GDM1 (cell line): ENCODE measurements at places on chromosomes 2 and 18.

- no peak for DNase-seq
Observed at GRCh38 chr18:49431165-49431962, 29.1 kb downstream of the DYM start.

DNA sequence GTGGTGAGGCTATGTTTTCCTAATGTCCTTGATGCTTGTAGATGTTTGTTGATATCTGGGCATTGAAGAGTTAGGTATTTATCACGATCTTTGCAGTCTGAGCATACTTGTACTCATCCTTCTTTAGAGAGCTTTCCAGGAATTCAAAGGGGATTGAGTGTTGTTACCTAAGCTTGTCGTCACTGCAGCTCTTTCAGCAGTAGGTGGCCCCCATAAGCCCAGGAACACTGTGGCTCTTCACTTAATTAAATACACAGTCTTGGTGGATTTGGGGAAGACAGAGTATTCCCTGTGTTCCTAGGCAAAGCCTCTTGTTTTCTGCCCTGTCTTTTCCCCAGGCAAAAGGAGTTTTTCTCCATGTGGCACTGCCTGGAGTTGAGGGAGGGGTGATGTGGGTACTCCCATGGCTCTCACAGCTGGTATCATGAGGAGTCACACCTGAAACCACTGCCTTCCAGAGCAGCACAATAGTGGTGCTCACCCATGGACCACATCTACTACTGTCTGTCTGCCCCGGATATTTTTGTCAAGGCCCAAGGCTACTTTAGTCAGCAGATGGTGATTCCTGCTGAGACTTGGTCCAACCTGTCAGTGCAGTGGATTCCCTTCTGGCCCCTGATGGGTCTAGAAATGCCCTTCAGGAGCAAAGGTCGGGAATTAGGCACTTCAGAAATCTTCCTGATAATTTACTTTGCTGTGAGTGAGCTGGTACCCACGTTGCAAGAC is 95.7 kb downstream of the GALNT13 start:
- DNase-seq, result no peak

- no peak for DNase-seq
Observed at GRCh38 chr18:53798516-53798915, 426.0 kb downstream of the MBD2 start.

- no peak for DNase-seq
Observed at GRCh38 chr18:45958730-45959129, 8.4 kb downstream of the EPG5 start.

- no peak for DNase-seq
Observed at GRCh38 chr2:113886479-113887008, 3.3 kb upstream of the ACTR3 start.

GRCh38 chr2:238739668-238740067 is 108.2 kb upstream of the TWIST2 start:
- DNase-seq, result no peak

- DNase-seq, result no peak
Observed at GRCh38 chr2:118665784-118666529, 181.5 kb downstream of the EN1 start.

- no peak for DNase-seq
Observed at GRCh38 chr2:66699793-66700676, 265.1 kb downstream of the MEIS1 start.

- DNase-seq, result no peak
Observed at GRCh38 chr2:32489061-32489460, 132.2 kb downstream of the BIRC6 start.

- DNase-seq, result no peak
Observed at GRCh38 chr2:39128919-39129391, 8.1 kb upstream of the SOS1 start.

DNA sequence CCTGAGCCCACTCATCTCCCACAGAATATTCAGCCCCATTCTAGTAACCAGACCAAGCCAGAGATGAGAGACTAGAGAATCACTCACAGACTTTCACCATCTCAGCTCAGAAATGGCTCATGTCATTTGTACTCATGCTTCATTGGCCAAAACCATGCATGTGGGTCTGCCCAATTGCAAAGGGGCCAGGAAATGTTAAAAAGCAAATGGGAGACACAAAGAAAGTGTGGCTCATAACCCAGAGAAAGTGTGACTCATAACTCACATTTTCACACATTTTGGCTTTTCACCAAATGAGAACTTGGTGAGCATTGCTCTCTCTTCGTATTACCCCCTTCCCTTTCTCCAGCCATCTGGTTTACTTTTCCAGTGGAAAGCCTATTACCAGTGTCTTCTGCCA is 66.2 kb downstream of the MDH1 start:
- DNase-seq, result no peak

DNA sequence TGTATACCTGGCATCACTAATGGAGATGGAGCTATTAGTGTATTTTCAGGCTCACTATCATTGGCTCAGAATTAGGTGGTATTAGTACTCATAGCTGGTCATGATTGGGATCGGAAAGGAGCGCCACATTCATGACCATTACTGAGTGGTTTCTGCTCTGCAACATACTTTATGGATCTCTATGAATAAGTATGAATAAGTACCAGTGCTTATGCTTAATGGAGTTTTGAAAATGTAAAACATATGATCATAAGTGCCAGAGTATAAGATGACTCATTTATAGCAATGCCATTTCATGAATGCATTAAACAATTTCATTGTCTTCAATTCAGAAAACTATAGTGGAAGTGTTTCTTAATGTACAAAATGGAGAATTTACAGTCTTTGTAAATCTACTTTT is 156.7 kb downstream of the GALNT3 start:
- DNase-seq, result no peak

GRCh38 chr2:152534460-152535135 is 182.7 kb downstream of the PRPF40A start:
- no peak for DNase-seq

DNA sequence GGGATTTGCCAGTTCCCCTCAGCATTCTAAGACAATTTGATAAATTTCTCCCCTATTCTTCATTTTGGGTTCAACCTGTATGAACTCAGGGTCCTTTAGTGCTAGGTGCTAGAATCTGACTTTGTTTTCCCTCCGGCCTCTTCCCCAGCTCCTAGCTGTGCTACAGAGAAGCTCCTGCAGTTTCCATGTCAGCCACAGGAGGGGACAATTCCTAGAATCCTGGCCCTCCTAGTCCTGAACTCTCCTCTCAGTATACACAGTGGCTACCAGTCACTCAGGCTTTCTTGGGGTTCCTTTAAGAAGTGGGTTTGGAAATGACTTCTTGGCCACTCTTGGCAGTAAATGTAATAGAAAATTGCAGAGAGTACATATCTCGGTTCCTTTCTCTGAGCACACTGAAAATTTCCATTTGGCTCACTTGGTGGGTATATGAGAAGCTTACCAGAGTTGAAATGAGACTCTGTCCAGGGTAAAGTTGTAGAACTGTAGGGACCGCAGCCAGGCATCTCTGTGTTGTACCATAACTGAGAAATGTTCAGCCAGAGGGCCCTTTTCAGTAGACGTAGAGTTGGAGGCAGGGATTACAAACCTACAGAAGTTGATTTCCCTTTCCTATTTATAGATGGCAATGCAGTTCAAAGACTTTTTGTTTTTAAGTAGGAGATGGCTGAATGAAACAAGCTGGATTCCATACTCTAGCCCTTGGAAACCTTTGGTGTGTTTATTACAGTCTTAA is 5.0 kb upstream of the CHST10 start:
- DNase-seq, result no peak

DNA sequence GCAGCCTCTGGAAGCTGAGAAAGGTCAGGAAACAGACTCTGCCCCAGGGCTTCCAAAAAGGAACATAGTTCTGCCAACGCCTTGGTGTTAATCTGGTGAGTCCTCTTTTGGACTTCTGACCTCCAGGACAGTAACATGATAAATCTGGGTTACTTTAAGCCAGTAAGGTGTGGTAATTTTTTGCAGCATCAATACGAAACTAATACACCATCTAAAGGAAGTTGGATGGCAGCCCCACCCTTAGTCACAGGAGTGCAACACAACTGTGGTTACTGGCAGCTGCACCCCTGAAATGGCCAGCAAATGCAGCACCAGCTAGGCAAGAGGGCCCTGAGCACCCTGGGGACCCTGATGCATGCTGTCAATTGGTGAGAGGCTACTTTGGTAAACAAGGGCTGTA is 25.8 kb downstream of the CREG2 start:
- no peak for DNase-seq

- peak; percentile 46 for DNase-seq
Observed at GRCh38 chr2:120257522-120257921, 4.9 kb downstream of the RALB start.

DNA sequence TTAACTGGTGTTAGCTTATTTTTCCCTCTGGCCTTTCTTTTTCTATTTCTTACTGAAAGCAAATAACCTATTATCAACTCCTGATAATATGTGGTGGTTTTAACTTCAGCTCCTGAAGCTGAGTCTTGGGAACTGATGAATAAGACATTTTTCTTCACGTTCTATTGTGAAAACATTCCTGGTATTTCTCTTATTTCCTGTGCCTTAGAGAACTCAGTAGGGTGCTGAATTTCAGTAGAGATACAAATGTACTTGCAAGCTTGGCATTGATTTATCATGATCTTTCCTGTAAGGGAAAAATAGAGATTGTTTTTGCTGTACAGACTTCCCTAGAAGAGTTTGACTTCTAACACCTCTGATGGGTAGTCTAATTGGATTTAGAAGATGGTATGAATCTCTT is 52.8 kb upstream of the DCC start:
- DNase-seq, result no peak

GRCh38 chr2:179536185-179536584 is 271.6 kb upstream of the SESTD1 start:
- no peak for DNase-seq

DNA sequence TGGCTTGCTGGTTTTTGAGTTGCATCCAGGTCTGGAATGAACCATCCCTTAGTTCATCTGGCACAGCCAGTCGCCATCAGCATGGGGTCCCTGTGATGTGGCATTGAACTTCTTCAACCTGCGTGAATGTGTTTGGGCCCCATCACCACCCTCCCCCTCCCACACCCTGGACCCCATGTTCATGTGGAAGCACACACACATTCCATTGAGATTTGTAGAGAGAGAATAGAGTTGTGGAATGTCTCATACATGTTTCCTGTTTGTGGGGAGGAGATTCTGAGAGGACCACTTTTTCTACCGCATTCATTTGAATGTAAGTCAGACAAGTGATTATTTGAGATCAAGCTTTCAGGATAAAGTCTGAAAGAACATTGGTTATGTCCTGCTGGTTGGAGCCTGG is 117.6 kb upstream of the EML6 start:
- DNase-seq, result no peak

DNA sequence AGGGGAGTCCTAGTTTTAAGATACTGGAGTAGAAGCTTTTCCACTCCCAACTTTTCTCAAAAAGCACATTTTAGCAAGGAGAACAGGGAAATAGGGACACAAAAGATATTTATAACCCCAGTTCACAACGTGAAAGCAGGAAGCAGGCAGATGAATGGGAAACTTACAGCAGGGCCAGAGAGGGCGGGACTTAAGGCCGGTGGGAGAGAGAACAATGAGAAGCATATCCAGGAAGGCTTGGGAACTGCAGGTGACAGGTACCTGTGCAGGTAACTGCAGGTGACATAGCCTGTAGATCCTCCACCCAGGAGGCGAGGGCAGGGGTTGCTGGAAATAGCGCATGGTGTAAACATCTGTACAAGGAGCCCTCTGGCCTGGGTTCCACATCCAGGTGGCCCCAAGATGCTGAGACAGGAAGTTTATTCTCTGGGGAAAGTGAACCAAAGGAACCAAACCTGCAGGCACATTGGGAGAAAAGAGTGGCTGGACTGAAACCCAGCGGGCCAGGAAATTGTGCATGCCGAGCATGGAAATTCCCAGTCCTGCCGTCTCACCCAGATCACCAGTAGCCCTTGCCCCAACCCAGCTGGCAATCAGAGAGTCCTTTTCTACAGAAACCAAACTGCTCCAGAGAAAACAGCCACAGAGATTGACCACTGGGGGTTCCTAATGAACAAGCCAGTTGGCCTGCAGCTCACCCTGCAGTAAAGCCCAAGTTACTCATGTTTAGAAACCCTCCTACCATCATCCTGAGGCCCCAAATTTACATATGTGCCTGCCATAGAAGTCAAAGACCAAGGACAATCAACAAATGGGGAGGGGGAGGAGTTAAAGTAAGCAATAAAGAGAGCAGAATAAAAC is 24.3 kb upstream of the COL6A3 start:
- DNase-seq, result no peak

- no peak for DNase-seq
Observed at GRCh38 chr18:73735836-73736235, 411.8 kb downstream of the FBXO15 start.

GRCh38 chr2:218221000-218221399 is 4.0 kb downstream of the ARPC2 start:
- no peak for DNase-seq

DNA sequence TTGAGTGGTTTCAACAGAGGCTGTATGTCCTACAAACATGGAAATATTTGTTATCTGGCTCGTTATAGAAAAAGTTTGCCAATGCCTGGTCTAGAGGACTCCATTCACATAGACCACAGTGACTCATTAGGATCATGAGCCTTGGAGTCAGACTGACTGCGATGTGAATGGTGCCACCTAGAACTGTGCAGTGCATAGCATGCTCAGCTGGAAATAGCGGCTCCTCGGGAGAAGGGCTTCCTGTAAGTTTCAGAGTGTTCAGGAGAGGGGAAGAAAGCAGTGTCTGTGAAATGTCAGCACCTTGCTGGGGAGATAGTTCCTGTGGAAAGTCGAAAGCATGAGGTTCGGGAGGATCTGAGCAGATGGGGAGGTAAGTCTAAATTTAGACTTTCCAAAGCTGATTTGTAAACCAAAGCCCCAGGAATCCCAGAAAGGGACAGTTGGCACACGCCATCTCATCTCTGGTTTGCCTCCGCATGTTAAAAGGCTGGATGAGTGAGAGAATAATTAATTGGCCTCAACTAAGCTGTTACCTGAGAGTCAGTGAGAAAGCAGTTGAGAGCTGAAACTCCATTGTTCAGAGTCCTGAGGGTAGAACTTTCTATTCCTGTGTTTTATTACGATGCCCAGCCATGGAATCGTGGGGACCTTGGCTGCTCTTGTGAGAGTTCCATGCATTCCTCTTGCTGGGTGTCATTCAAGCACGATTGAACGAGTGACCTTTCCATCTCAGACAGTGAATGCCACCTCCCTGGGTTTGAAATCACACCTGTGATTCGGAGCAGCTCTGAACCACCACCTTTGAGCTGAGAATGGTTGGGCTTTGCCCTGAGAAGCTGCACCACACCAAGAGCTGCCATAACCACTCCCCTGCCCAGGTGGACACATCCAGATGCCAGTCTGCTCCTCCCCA is 99.5 kb downstream of the MAPK4 start:
- DNase-seq, result no peak

- DNase-seq, result no peak
Observed at GRCh38 chr2:109604597-109604996, 9.2 kb downstream of the SEPTIN10 start.

DNA sequence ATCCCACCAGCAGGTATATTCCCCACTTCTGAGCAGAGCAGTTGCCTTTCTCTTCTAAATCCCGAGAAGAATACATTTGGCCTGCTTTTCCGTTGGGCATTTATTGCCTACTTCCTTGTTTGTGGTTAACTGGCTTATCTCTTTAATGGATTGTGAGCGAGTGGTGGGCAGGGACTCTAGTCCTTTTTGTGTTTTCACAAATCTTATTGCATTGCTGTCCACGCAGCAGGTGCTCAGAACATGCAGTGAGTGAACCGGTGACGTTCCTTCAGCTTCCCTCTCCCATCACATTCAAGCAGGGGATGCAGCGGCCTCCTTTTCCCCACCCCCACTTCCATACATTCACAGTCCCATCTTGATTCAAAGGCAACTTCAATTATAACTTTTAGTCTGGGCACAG is 28.9 kb upstream of the GAREM2 start:
- DNase-seq, result no peak
